ENCODE measurements at places on chromosomes 5 and 9.

DNA sequence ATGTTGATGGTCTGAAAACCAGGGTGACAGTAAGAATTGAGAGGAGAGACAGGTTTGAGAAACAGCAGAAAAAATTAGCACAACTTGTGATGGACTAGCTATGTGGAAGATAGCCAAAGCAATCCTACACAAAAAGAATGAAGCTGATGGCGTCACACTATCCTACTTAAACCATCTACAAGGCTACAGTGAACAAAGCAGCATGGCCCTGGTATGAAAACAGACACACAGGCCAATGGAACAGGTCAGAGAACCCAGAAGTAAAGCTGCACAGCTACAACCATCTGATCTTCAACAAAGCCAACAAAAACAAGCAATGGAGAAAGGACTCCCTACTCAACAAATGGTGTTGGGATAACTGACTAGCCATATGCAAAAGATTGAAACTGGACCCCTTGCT is 7.5 kb upstream of the UBE2R2 start:
- DNase-seq: no peak

DNA sequence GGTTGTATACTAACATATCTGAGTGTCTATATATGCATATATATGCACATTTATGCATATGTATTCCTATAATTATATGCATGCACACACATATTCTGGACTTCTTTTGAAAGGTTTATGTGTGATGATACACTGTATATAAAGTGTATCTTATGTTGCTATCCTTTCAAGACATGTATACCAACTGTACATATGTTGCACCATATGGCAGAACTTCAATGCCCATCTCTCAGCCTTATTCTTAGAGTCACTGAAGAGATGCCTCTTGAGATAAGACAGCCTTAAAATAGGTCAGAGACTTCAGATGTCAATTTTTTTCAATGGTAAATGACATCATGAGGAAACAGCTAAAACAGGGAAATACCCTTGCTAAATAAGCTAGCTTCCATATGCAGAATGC is 461.4 kb downstream of the SPATA31D1 start:
- no peak for DNase-seq

DNA sequence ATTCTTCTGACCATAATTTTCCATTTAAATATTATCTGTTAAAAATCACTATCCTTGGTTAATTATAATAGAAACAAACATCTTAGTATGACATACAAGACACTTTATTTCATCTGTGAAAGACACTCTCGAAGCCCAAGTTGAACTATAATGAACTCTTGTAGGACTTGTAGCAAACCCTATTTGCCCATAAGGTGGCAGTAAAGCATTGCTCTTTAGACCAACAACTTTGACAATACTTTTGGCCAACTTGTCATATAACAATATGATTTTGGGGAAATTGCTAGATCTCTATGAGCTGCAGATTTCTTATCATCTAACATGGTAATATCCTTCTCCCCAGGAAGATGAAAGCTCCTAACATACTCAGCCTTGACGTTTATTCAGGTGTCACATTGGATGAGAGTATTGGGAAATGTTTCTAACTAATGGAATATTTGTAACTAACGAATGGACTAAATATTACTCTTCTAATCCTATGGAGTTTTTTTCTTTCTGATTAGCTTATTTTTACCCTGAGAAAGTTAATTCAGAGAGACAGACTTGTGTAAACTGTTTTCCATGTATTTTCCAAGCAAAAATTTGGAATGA is 11.0 kb downstream of the SPINK14 start:
- DNase-seq: no peak

GRCh38 chr5:150101023-150101422 is 14.7 kb upstream of the CSF1R start:
- DNase-seq: no peak

DNA sequence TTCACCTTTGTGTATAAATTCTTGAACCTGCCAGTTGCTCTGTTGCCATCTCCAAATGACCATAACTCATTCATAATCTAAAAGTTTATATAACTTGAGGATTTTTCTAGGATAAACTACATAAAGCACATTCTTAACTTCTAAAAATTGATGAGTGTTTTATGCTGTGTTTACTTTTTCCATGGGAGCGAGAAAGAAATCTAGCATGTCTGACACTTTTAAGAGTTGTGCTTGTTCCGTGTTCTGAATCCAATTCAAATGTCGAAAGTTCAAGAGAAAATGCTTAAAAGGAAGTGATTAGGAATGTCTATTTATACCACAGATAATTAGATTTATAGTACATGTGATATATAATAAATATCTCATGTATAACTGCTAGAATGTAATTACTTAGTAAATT is 154.4 kb downstream of the DEPDC1B start:
- no peak for DNase-seq

DNA sequence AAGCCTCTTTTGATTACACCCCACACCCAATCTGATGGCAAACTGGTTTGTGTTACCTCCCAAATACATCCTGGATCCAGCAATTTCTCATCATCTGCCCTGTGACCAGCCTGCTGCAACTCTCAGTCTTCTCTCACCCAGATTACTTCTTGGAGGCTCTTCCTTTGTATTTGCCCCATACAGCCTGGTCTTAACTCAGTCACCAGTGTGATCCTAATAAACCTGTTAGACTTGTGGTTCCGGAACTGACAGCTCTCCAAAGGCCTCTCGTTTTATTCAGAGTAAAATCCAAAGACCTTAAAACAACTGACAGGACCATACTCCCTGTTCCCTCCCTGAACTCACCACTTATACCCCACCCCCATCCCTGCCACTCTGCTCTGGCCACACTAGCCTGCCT is 228.2 kb upstream of the PAPPA start:
- DNase-seq: no peak

DNA sequence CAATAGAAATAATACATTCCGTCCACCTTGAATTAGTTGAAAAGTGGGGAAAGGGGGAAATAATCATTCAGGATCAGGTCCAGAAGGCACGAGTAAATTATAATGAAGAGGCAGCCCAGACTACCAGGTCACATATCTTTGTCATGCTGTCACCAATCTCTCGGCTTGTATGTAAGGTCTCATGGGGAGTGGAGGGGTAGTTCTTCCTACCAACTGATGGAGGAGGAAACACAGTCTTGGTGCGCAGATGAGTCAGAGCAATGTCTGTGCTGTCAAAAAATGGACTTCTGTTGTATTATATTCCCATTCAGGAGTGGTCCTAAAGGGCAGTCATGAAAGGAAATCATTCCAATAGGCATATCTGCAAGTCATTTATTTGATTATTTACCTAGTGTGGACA is 164.2 kb upstream of the PTGER4 start:
- DNase-seq: no peak

DNA sequence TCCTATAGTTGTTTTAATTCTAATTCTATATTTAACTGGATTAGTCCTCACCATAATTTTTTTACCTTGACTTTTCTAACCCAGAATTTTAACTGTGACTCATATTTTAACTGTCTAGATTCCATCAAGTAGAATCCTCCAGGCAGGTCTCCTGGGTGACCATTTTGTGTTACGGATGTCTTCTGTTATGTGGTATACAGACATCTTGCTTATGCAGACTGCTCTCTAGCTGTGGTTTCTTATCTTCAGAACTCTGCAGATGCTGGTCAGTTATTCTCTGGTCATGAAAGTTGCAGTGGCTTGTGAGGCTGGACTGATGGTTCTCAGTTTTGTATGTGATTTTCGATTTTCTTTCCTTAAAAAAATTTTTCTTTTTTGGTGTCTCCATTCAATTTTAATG is 139.4 kb downstream of the ATG10 start:
- no peak for DNase-seq

DNA sequence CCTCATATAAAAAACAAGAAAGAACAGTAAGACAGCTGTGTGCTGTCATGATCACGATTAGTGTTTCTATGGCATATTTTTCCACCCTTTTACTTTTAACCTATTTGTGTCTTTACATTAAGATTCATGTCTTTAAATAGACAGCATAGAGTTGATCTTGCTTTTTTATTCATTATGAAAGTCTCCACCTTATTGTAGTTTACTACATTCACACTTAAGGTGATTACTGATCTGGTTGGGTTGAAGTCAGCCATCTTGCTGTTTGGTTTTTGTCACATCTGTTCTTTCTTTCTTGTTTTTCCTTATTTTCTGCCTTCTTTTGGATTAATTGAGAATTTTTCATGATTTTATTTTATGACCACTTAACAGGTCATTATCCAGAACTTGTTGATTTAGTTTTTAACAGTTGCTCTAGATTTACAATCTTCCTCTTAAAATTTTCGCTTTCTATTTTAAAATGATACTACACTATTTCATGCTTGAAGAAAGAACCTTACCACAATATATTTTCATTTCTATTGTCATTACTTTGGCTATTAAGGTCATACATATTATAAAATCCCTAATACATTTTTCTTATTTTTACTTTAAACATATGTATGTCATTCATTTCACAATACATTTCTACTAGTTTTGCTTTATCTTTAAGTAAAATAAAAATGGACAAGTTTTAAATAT is 292.5 kb downstream of the SH3GL2 start:
- no peak for DNase-seq

- DNase-seq: no peak
Measured at GRCh38 chr5:156393980-156394379, 67.0 kb downstream of the SGCD start.

DNA sequence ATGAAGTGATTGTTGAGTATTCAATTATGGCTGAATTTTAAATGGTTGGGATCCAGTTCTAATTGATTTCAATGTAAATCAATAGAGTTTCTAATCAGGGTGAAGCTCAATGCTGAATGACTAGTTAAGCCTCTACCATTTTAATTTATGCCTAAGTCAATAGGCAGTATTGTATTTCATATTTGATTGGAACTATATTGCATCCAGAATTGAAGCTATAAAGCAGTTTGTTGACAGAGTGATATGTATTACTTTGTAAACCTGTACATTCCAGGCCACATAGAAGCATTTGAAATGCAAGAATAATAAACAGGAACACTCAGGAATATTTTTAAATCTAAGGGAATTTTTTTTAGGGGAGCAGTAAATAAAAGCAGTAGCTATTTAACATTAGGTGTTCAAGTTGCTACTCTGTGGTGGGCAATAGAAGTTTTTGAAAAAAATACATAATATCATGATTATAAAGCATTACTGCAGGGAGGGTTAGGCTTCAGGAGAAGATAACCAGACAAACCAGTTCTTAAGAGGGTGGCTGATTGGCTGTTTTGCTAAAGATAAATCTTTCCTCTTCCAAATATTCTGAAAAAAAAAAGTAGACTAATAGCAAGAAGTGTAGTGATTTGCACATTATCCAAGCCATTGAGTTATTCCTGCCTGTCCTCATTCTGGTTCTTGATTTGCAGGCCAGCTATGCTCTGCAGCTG is 492.0 kb upstream of the MEF2C start:
- no peak for DNase-seq

DNA sequence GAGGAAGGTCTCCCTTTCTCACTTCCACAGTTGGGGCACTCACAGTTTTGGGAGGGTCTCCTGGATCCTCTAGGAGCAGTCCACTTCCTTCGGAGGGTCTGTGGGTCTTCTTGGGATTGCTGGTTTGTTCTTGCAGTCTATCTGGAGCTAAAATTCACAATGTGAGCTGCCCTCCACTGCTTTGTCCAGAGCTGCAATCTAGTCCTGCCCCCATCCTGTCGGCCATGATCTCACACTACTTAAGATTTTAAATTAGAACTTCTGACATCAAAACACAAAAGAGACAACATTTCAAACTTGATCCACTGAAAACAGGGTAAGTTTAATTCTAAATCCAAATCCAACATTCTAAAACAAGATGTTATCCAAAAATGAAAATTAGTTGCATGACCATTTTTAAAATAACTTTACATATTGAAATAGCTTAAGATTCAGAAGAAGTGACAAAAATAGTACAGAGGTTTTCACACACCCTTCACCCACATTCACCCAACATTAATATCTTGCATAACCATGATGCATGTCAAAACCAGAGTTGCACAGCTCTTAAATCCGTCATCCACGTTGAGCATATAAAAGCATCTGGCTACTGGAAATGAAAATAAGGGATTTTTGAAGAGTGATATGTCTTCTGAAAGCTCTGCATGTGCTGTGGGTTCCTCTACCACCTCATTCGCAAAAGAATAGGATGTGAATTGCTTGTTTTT is 113.7 kb upstream of the EPB41L4A start:
- no peak for DNase-seq

DNA sequence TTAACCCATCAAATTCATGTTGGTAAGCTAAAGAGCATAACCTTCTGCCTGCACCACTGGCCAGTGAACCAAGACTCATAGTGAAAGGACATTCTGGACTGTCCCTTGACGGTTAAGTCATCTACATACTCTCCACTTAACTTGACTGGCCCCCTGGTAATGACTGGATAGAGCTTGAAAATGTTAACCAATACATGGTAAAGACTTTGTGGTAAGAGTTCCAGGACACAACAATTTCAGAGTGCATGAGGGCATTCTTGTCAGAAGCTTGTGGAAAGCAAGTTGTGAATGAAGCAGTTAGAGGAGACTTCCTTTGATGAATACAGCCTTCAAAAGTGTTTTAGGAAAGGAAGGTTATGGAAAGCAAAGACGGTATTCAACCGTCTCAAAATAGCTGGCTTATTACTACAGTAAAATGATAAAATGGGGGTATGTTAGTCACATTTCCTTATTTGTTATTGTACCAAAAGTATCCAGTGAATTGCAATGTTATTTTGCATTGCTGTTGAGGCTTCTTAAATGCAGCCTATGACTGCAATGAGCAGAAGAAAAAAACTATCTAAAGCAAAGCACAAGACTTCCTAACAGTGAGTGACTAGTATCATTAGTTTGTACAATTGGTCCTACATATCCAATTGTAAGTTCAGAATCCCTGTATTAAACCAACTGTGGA is 47.2 kb upstream of the DAB2 start:
- DNase-seq: no peak

DNA sequence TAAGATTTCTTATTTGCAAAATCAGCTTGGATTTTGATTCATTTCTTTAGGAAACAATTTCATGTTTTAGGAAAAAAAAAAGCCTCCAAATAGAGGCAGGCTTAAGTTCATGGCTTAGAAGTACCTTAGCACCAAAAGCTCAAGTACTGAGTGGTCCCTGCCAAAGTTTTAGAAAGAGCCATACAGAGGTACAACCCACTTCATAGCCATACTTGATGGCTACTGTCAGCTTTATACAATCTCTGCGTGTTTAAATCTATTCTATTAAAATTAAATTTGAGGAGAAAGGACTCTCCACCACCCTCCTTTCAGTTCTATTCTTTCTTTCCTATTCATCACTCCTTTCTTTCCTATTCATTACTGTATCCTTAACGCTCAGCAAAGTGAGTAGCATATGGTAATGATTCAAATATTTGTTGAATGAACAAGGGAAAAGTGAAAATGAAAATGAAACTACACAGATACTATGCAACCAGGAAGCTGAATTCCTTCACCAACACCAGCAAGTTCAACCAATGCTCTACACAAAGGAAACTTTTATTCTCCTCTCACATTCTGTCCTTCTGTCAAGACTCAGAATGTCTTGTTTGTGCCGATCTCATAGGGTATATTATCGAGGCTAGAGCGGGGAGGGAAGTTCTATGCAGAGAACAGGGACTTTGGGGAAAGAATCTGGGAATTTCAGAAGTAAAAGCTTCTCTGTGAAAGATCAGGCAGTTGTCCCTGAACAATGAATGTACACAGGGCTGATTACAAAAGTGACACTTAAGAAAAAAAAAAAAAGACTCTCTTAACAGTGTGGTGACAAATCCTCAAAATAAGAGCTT is 138.6 kb upstream of the SPEF2 start:
- DNase-seq: no peak

GRCh38 chr5:152688561-152689249 is 283.6 kb upstream of the NMUR2 start:
- DNase-seq: no peak
